Astrocyte (in vitro differentiated cells and primary cell): ENCODE measurements at places on chromosomes 3 and 15.

GRCh38 chr15:85751291-85752123 lies 43.2 kb downstream of the KLHL25 start:
- DNase-seq: no peak

DNA sequence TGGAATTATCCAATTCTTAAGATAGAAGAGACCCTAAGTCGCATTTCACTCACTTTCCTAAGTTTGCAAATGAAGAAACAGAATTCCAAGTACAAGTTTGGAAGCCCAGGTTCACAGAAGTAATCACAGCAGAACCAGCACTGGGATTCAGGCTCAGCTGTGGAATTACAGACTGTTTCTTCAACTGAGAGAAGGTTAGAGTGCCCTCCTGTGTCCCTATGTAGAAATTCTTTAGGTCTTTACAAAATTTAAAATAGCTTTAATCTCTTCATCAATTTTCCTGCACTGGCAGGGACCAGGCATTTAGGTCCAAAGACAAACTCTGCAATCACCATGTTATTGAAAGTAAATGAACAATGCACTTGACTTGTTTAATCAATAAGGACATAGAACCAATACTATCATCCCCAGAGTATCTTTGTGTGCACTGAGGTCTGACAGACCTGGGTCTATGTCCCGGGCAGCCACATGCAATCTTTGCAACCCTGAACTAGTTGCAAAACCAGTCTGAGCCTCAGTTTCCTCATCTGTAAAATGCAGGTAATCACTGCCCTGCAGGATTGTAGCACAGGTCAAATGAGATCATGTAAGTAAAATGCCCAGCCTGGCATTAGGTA lies 96.3 kb upstream of the ZBED2 start:
- peak; percentile 39 for DNase-seq

GRCh38 chr3:13705702-13706280 lies 156.9 kb downstream of the FBLN2 start:
- DNase-seq: no peak

GRCh38 chr15:45486317-45486716 lies 36.2 kb downstream of the SLC30A4 start:
- DNase-seq: no peak

- DNase-seq: no peak
Measured at GRCh38 chr3:120049881-120050539, 44.2 kb downstream of the GSK3B start.

- no peak for DNase-seq
Measured at GRCh38 chr3:168070919-168071318, 24.8 kb downstream of the GOLIM4 start.

DNA sequence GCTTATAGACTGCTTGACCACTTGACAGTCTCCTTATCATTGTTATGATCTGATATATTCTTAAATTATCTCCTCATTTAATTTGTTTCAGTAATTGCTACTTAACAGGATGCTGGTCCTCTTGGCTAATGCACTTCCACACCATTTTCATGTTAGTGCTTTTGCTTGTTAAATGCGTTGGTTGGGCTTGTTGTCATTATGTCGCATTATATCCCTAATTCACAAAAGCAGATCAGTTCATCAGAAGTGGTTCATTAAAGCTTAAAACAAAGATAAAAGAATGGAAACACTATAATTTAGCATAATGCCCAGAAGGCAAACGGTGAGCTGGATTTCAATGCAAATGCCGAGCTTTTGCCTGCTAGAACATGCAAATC lies 17.1 kb upstream of the EHHADH start:
- no peak for DNase-seq

GRCh38 chr3:173839859-173840258 lies 442.3 kb downstream of the NLGN1 start:
- no peak for DNase-seq

DNA sequence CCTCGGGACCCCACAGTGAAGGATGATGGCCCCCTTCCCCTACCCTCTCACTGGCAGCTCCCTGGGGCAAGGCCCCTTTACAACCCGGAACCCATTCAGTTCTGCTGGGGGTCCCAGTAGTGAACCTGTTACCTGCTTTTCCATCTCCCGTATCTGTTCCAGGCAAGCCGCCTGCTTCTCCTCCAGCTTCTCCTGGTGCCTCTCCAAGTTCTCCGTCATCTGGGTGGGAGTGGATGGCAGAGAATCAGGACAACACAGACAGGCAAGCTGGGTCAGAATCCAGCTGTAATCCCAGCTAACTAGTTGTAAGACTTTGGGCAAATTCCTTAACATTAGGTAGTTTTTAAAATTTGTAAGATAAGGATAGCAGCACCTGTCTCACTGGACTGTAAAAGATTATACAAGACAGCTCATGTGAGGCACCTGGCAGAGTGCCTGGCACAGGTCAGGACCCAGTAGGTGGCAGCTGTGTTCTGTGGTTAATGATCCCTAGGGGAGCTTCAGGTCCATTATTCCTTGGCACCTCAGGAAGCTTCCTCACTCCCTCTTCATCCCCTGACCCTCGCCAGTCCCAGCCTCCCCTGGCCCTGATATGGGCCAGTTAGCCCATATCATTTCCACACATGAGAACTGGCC lies 6.4 kb upstream of the ANKRD63 start:
- DNase-seq: no peak

DNA sequence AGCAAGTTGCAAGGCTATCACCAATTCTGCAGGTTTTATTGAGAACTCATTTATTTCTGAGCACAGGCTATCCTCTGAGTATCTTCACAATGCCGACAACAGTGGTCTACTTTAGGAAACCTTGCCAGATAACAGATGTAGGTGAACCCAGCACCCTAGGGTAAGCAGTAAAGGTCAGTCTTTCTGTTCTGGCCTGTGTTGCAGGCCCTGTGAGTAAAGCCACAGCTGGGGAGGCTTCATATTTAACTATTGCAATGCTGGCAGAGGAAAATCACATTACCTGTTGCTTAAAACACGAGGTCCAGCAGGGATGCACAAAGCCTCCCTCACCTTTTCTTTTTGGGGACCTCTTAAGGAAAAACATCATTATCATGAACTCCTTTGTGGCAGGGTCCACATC lies 55.5 kb downstream of the WHAMM start:
- DNase-seq: no peak

DNA sequence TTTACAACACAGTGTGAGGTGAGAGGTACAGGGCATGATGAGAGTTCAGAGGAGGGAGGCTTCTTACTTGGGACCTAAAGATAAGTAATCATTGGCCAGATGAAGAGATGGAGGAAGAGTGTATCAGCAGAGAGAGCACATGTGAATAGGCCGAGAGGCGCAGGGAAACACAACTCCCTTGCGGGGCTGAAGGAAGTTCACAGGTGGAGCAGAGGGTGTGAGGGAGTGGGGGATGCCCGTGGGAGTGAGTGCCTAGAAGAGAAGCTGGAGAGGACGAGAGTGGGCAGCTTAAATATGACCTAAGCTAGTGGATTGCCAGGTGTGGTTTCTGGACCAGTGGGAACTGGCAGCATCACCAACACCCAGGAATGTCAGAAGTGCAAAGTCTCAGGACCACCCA lies 98.2 kb upstream of the TBC1D5 start:
- no peak for DNase-seq

GRCh38 chr3:28347374-28348264 lies 902 bp upstream of the ZCWPW2 start:
- no peak for DNase-seq

DNA sequence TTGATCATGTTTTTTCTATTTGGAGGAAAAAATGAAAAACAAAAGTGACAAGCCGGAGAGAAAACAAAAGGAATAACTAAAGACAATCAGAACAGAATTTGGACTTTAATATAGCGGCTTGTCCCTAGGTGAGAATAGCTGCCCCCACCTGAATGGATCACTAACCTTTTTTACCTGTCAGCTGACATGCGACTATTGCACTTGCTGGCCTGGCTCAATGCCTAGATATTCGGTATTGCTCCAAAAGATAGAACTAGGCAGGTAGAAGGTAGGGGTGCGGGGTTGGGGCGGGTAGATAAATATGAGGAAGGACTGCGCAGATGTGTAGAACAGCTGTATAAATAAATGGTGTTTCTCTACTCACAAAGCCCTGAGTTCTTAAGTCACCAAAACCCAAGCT lies 650 bp upstream of the MORC1 start:
- no peak for DNase-seq

- DNase-seq: no peak
Measured at GRCh38 chr15:82531496-82532382, 8.5 kb downstream of the RPS17 start.

- DNase-seq: no peak
Measured at GRCh38 chr15:31499236-31499952, 172.8 kb downstream of the KLF13 start.

DNA sequence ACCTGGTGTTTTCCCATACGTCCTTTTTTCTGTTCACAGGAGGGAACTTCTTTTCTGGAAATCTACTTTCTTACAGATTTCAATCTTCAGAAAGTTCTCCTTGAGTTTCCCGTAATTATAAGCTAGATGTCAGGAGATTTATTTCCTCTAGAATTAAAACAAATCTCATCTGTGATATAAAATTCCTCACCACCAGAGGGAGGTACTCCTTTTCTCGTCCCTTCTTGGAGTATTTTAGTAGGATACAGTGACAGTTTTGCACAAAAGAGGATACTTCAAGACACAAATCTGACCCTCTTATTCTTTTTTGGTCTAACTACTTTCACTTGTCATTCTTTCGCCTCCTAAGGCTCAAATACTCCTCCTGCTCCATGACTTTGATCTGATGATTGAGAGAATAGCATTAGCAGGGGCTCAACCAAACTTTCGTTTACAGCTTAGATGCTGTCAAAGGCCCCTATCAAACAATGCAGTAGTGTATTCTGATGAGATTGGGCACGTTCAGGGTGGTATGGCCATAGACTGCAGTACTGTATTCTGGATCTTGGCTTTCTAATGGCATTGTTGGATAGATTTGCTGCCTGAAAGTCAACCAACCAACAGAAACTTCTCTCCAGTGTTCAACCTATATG lies 38.0 kb downstream of the TMEM41A start:
- peak; percentile 5 for DNase-seq

DNA sequence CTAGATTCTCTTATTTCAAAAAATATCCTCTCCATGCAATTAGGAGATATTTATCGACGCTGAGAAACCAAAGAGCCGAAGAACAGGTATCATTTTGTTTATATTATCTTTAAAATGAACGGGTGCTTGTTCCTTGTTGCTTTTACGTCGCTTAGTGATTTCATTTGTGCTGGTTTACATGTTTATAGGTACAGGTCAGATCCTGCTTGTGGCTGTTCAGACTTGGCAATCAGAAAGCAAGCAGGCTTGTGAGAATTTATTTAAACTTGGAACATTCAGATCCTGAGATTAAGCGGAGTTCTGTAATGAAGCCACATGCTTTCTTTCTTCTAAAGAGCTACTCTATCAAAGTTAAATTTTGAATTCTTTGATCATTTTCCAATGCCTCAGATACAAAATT lies 43.0 kb upstream of the ATP2C1 start:
- no peak for DNase-seq
